T-cell (primary cell): ENCODE measurements at places on chromosomes 6 and 20. TPM values are rescaled to one million over a fixed set of nuclear protein-coding genes. Genes with fewer than 3 reads are reported as not detected.
A peak's percentile ranks its signal among the peaks of the same experiment; 100 is the strongest.

- no peak for DNase-seq
These were observed 81.0 kb upstream of the SNX9 start for GRCh38 chr6:157741948-157742556.

- DNase-seq: no peak
These were observed 1.7 kb upstream of the NHSL1 start for GRCh38 chr6:138500867-138501446.

DNA sequence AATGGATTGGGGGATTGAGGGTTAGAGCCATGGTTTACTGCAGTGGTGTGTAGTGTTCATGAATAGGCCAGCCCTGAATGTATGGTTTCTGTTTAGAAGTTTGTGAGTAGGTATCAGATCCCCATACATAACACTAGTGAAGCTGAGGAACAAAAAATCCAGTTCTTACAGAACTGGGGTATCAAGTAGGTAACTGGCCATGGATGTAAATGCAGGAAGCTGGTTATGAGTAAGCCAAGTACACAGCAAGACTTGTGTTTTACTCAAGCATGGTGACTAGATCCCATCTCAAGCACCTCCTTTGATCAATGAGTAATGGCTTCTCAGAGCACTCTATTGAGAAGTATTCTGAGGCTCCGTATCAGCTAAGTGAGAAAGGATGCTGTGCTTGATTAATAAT is 613.7 kb upstream of the FLRT3 start:
- DNase-seq: no peak

DNA sequence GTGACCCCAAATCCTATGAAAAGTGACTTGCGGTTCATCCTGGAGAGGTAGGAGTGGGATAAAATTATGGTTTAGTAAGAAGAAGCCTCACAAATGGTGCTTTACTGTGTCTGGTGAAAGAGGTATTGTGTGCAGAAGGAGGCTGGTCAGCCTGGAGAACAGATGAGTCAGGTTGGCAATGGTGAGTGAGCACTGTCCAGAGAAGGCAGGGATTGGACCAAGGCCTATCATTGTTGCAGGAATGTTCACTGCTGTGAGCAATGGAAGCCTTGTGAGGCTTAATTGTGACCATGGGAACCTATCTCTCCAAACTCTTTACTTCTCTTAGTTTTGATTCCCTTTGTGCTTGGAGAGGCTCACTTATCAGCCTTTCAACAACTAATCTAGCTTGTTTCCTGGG is 89.0 kb upstream of the KCNK16 start:
- DNase-seq: no peak

- peak; percentile 45 for DNase-seq
These were observed 77.9 kb upstream of the RALY start for GRCh38 chr20:33915726-33916331.

GRCh38 chr20:10777710-10778109 is 103.9 kb upstream of the JAG1 start:
- DNase-seq: no peak

DNA sequence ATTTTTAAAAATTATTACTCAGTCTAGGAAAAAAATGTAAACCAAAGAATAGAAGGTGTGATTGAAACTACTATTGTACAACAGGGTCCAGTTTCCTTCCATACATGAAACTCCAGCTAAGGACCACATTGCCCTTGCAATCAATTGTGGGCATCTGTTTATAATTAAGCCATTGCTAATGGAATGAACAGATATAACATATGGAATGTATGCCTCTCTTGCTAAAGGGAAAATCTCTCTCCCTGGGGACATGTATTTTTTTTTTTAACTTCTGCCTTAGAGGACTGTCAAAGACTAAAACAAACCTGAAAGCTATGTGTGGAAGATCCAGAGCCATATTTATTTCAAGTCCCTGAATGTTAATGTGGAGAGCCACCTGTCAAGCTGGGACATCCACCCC is 336.8 kb upstream of the MANEA start:
- no peak for DNase-seq

GRCh38 chr6:3540253-3540820 is 83.5 kb upstream of the SLC22A23 start:
- DNase-seq: no peak

GRCh38 chr6:57135885-57136284 is 36.2 kb upstream of the BAG2 start:
- no peak for DNase-seq

- no peak for DNase-seq
These were observed 14.1 kb upstream of the SIRPB2 start for GRCh38 chr20:1505361-1505760.

DNA sequence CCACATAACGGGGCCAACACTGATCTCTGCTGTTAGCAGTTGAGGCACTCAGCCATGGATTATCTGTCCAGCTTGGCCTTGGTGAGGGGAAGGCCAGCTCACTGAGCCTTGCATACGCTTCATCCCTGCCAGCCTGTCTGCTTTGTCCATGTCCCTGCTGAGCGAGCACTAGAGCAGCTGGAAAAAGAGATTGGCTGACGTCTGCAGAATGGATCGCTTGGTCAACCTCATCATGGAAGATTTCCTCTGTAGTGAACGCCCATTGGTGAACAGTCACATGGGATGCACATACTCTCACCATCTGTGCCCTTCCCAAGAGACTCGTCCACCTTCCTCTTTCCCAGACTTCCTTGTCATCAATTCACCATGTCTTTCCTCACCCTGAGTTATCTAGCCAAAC is 26.9 kb downstream of the MUC22 start:
- no peak for DNase-seq

DNA sequence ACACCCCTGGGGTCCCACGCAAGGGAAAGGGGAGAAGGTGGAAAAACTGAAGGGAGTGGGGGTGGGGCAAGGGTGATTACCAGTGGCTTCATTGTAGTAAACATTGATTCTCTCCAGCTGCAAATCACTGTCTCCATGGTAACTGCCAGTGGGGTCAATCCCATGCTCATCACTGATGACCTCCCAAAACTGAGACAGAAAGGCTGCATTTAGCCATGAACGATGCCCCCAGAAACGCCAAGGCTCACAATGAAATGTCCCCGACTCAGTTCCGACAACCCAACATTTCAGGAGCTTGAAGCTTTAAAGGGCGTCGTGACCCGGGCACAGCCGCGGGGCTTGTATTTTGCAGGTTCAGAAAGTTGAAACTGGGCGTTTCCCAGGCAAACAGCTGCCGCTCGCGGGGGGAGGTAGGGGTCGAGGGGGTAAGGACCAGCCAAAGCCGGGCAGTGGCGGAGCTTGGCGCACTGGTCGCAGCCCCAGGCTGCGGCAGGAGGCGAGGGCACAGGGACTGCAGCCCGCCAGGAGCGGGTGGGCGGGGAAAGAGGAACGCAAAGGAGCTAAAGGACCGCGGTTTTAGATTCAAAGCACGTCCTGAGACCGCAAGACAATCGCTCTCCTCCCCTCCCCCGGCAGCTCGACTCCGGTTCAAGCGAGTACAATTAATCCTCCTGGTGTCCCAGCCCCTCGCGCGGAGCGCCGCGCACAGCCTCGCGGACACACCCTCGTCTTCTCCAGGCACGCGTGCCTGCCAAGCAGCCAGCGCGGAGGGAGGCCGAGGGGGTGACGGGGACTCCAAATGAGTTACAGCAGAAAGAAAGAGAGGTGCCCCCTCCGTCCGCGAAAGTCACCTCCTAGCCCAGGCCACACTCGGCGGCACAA is 731 bp downstream of the TUBB2B start:
- no peak for DNase-seq

- no peak for DNase-seq
These were observed 185.2 kb downstream of the REV3L start for GRCh38 chr6:111297776-111298175.

- DNase-seq: no peak
These were observed 35.2 kb upstream of the BCLAF1 start for GRCh38 chr6:136324686-136325380.

- no peak for DNase-seq
These were observed 25.7 kb downstream of the TTI1 start for GRCh38 chr20:38007526-38007925.

GRCh38 chr20:750801-751200 is 17.5 kb downstream of the SLC52A3 start:
- DNase-seq: no peak

GRCh38 chr20:1317545-1318255 is 11.2 kb downstream of the SDCBP2 start:
- no peak for DNase-seq

DNA sequence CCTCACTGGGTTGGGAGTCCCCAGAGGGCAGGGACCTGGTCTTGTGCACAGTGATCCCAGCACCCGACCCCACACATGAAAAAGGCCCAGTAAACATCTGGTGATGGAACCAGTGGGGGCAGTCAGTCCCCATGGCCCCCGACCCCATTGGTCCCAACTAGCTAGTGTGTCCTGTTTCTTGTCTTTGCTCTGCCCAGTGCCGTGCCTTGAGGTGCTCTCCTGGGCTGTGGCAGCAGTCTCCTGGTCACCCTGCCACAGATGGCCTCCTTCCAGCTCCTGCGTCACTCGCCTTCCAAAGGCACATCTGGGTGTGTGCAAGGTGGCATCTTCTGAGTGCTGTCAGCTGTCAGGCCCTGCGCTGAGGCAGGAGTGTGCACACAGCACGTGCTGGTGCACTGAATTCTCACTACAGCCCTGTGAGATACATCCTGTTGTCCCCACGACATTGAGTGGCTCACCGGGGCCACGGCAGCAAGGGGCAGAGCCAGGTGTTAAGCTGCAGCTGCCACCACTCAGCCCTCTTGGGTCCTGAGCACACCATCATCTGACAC is 3.9 kb downstream of the NPEPL1 start:
- DNase-seq: no peak

- no peak for DNase-seq
These were observed 69.3 kb downstream of the CEBPB start for GRCh38 chr20:50259705-50260478.

Gene SLC4A11
- total RNA-seq: 2.9 TPM

Gene HLA-DOB
- 4.5 TPM for total RNA-seq

Gene CYP39A1
- total RNA-seq: not detected

Gene SKIC2
- 115 TPM for total RNA-seq

Gene HRH3
- not detected for total RNA-seq

Gene SAPCD1
- 3.1 TPM for total RNA-seq

Gene EXOC2
- total RNA-seq: 40.6 TPM

Gene RRAGD
- total RNA-seq: 4.4 TPM

Gene WFDC5
- not detected for total RNA-seq

Gene SNAI1
- 1.3 TPM for total RNA-seq

Gene GINS1
- total RNA-seq: 2.8 TPM

Gene PGC
- total RNA-seq: 0.70 TPM
